ENCODE measurements at places on chromosomes 1 and 21.

DNA sequence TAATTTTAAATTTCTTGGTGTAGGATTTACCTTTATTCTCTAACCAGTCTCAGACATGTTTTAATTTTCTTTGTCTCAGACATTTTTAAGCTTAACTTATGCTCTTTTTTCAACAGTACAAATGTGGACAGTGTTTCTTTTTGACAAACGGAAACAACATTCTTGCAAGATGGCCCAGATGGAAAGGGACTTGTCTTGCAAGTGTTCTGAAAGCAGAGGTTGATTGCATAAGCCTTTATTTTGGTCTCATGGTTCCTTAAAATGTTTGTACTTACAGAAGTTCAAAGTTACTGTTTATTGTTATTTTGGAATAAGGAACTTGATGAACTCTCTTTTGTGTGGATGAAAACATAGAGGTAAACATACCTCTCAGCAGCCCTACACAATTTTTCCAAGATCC lies 22.9 kb downstream of the SMAP2 start:
- no peak for DNase-seq

DNA sequence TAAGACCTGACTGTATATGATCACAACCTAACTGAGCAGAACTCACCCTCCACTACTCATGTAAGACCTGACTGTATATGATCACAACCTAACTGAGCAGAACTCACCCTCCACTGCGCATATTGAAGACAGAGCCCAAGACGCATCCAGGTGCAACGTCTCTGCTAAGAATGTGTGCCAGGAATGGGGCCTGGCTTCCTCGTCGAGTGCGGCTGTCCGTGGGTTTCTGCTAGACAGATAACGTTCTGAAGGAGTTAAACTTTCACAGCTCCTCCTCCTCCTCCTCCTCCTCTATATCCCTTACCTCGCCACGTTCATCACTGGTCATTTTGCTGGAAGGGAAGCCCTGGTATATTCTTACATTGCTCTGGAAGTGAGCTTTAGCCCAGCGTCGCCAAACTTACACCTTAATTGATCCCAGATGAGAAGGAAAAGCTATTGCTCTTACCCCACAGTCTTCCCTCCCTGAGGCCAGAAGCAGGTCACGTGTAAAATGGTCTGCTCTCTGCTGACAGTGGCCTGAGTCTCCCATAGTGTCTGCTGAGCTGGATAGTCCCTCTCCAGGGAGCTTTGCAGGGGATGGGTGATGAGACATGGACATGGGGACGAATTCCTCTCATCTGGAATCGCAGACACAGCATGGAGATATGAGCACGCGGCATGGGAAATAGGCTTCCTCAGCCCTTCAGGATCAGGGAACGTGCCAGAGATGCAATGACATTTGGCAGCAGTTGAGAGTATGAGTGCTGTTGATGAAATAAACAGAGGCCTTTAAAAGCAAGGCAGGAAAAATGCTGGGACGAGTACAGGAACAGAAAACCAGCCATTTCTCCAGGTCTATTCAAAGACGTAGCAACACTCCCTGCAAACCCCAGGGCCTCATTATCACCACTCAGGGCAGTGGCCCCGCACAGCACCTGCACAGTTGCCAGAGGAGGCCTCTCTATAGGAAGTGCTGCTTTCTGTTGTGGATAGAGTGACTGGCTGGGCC lies 528.1 kb downstream of the KIF26B start:
- DNase-seq: peak; percentile 6

GRCh38 chr21:37251294-37251634 lies 15.9 kb downstream of the VPS26C start:
- DNase-seq: no peak

- DNase-seq: no peak
Measured at GRCh38 chr1:87744763-87745162, 416.1 kb downstream of the LMO4 start.

- no peak for DNase-seq
Measured at GRCh38 chr1:12053752-12054548, 9.2 kb upstream of the TNFRSF8 start.

GRCh38 chr1:53512807-53513755 lies 53.9 kb downstream of the DMRTB1 start:
- no peak for DNase-seq

DNA sequence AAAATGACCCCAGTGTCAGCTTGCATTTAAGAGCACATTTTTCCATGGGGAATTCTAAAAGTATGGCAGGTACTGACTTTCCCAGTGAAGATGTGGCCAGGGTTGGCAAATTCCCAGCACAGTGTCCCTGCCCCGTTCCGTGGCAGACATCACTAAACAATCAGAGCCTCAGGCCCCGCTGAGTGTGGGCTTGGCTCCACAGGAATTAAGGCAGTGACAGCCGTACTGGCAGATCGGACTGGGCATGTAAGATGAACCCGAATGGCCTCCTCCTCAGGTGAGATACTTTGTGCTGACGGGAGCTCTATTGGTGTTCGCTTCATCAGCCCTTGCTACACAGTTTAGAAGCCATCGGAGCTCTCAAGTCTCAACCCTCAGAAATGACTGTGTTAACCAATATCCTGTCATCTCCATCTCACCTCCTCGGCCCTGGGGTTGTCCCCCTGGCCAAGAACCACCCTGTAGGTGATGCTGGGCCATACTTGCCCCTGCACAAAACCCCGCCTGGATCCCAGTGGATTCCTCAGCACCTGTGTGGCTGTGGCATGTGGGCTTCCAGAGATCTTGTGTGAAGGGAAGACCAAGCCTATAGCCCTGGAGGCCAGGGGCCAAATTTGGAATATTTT lies 29.0 kb upstream of the ABCG1 start:
- no peak for DNase-seq

All from stromal cell of bone marrow (primary cell).